ENCODE measurements at places on chromosomes 2 and 18. TPM values are rescaled to one million over a fixed set of nuclear protein-coding genes. Genes with fewer than 3 reads are reported as not detected.

The FSIP2 gene
- under 0.01 TPM for total RNA-seq

The SERPINB10 gene
- not detected for total RNA-seq

The ANKRD23 gene
- 0.54 TPM for total RNA-seq

The ALPP gene
- total RNA-seq, result not detected

The ALPG gene
- not detected for total RNA-seq

The POTEI gene
- not detected for total RNA-seq

The SCN2A gene
- total RNA-seq, result 0.54 TPM

The CRYGD gene
- total RNA-seq, result not detected

Measured in IMR-90 (cell line).